Suprapubic skin (tissue), 4 donors: ENCODE measurements at places on chromosomes 2 and 18.

DNA sequence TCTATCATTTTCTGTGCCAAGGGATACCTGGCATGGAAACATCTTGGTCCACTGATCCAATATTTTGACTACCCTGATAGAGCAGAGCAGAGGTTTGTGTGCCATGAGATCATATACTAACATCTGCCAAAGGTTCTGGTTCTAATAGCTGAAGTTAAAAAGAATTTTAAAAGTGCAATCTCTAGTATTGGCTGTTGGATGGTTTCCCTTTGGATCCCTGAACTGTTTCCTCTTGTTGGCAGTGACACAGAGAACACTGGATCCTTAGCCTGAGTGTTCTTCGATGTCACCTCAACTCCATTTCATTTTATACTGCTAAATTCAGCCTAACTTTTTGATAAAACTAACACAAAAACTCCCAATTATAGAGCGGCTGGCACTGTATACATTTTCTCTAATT is 169.3 kb upstream of the FBXO11 start:
- DNase-seq, result no peak

DNA sequence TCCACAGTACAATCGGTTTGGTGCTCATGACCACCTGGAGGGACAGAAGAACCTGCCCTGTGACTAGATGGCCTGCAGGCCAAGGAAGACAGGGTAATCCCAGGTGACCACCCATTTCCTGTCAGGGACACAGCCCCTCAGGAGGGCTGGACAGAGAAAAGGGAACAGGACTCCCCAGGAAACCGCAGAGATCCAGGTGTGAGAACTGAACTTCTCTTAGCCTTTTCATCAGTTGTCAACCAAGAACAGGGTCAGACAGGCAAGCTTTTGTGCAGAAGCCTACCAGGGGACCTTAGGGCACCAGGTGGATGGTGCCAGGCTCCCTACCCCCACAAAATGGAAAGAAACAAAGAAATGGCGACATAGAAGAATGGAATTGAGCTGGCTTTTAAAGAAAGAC is 132.3 kb downstream of the HDAC4 start:
- peak; percentile 64 for DNase-seq

GRCh38 chr18:7877609-7878008 is 310.5 kb downstream of the PTPRM start:
- no peak for DNase-seq

DNA sequence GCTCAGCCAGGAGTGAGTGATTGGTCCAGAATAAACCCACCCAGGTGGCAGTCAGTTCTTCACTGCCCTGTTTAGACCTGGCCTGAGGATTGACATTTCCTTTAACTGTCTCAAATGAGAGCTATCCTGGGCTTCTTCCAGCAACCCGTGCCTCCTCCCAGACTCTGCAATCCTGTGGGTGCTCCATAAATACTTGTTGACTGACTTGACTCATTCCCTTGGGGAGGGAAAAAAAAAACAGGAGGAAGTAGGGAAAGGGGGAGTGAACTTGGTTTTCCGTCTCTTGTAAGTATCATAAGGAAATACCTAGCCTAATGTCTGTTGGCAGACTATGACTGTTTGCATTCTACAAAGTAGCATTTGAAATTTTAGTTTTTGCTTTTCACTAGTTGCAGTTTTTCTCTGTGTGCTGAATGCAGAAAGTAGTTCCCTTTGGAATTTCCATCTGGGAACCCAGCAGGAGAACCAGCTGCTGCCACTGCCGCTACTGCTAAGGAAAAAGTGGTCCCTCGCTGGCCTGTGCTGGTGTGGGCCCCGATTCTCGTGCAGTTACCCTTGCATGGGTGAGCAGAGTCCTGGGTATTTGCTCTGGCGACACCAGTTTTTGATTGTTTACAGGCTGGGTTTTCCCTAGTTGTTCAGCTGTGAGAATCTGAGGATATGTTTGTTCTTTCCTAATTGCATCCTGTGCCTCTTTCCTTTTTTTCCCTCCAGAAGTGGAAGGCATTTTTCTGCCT is 78.8 kb downstream of the TGOLN2 start:
- no peak for DNase-seq

DNA sequence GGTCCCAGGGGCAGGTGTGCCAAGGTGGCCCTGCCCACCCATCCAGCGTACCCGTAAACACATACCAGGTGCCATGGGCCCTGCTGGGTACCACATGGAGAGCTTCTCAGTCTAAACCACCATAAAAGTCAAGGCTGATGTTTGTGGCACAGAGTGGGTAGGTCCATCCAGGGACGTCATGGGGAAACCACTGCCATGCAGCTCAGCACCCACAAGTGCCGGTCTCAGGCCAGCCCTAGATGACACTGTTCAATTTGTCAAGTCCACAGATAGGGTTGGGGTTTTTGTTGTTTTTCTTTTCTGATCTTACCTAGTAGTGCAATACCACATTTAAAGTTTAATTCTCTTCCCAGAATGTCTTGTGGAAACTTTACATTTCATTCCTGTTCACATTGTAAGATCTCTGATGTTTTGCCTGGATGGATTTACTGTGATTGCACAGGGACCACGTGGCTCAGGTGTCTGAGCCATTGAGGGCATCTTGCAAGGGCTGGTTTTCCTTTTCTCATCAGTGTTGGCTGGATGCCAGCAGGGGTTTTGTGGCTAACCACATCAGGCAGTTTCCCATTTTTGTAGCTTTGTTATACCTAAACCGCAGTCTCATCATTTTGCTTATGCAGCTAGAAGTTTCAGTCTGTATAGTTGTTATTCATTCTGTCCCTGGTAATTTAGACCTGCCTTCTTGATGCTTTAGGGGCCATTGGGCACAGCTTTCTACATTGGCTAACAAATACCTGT is 64.7 kb downstream of the STK25 start:
- no peak for DNase-seq
